Right lobe of liver (tissue), 6 donors: ENCODE measurements at places on chromosomes 2 and 18.

DNA sequence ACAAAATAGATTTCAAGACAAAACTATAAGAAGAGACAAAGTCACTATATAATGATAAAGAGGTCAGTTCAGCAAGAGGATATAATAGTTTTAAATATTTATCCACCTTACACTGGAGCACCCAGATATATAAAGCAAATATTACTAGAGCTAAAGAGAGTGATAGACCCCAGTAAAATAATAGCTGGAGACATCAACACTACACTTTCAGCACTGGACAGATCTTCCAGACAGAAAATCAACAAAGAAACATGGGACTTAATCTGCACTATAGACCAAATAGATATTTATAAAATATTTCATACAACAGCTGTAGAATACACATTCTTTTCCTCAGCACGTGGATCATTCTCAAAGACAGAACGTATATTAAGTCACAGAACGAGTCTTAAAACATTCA lies 86.6 kb downstream of the ATP8B1 start:
- no peak for DNase-seq
- H3K27me3 ChIP-seq: no peaks in the 10 kb centered on the region
- H3K4me3 ChIP-seq: no peak overlapping the region

DNA sequence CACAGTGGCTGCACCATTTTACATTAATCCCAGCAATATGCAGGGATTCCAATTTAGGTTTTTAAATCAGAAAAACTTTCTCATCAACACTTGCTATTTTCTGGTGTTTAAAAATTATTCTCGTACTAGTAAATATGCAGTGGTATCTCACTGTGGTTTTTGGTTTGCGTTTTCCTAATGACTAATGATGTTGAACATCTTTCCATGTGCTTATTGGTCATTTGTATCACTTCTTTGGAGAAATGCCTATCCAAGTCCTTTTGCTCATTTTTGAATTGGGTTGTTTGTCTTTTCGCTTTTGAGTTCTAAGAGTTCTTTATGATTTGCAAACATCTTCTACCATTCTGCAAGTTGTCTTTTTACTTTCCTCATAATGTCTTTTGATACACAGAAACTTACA lies 62.1 kb upstream of the TCF7L1 start:
- H3K27ac ChIP-seq: no peak overlapping the region
- H3K4me1 ChIP-seq: no peaks in the 10 kb centered on the region
- no peaks in the 10 kb centered on the region for H3K27me3 ChIP-seq
- no peak overlapping the region for H3K4me3 ChIP-seq

GRCh38 chr18:46809145-46809544 lies 52.3 kb upstream of the ST8SIA5 start:
- no peak overlapping the region for H3K27ac ChIP-seq
- DNase-seq: no peak
- H3K36me3 ChIP-seq: no peaks in the 10 kb centered on the region
- no peaks in the 10 kb centered on the region for H3K4me1 ChIP-seq
- no peak overlapping the region for H3K4me3 ChIP-seq
- no peaks in the 10 kb centered on the region for H3K27me3 ChIP-seq

- H3K4me1 ChIP-seq: no peaks in the 10 kb centered on the region
- no peak overlapping the region for H3K4me3 ChIP-seq
- H3K27ac ChIP-seq: no peak overlapping the region
These were observed 23.4 kb downstream of the MYO7B start for GRCh38 chr2:127558911-127559310.

DNA sequence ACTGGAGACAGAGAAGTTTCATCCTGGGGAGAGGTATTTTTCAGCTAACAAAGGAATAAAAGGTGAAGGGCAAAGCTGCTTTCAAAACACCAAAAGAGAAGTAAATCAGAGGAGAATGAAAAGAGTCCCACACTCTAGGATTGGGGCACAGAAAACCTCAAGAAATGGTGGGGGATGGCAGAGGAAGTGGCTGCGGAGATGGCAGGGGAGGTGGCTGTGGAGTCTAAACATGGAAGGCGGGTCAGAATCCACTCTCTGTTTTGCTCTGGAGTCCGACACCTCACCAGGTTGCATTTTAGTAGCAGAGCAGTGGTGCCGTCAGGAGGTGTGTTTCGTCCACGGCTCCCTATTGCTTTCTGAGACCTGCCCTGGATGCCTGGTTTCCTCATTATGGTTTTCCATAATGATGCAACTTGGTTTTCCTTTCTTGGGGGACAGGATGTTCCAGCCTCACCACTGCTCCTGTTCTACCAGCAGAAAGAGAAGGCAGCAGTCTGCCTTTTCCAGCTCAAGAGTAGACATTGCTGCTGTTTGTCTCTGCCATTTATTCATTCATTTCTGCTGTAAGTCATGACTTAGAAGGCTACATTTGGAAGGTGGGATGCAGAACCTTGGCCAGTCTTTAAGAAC lies 188.7 kb downstream of the ANKRD44 start:
- no peak for DNase-seq
- H3K36me3 ChIP-seq: no peaks in the 10 kb centered on the region
- H3K4me3 ChIP-seq: no peak overlapping the region
- H3K27me3 ChIP-seq: no peaks in the 10 kb centered on the region
- H3K4me1 ChIP-seq: no peaks in the 10 kb centered on the region
- no peak overlapping the region for H3K27ac ChIP-seq

DNA sequence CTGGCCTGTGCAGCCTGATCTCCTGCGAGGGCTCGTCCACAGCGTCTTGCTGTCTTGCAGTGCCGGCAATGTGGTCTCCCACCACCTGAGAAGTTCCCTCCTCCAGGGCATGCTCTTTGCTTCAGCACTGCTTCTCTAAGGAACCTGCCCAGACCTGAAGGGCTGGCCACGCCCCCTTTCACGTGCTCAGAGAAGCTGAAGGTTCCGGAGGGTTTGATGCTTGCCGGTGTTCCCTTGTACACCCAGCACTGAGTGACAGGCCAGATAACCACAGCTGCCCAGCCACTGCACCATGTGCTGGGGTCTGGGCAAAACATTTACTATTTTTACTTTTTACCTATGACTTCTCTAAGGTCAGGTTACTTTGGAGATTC lies 1.7 kb upstream of the POLR2D start:
- H3K27me3 ChIP-seq: no peaks in the 10 kb centered on the region
- peaks cover 9% of the 10 kb centered on the region for H3K36me3 ChIP-seq
- H3K4me1 ChIP-seq: no peaks in the 10 kb centered on the region
- peak; percentile 55 for DNase-seq
- H3K4me3 ChIP-seq: no peak overlapping the region
- H3K27ac ChIP-seq: no peak overlapping the region

GRCh38 chr2:216563646-216564045 lies 65.0 kb downstream of the RPL37A start:
- DNase-seq: no peak
- no peaks in the 10 kb centered on the region for H3K36me3 ChIP-seq
- no peaks in the 10 kb centered on the region for H3K4me1 ChIP-seq
- no peak overlapping the region for H3K4me3 ChIP-seq
- H3K27ac ChIP-seq: no peak overlapping the region
- H3K27me3 ChIP-seq: no peaks in the 10 kb centered on the region

DNA sequence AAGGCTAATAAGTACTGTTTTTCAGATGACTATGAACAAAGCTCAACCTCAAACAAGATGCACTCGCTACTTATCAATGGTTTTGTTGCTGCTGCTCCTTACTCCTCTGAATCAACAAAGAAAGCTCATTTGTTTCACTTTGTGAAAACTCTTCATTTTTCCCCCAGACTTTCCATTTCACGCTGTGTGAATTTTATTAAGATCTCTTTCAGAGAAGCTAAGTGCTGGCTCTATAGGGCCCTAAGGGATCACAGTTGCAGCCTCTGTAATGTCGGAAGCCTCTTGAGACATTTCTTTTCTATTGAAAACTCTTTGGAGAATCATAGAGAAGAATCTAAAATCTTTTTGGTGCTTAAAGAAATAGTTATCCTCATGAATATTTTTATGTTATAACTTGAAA lies 209.8 kb downstream of the CD226 start:
- no peak overlapping the region for H3K27ac ChIP-seq
- DNase-seq: no peak
- H3K27me3 ChIP-seq: no peaks in the 10 kb centered on the region
- H3K4me1 ChIP-seq: no peaks in the 10 kb centered on the region

- peaks cover 9% of the 10 kb centered on the region for H3K36me3 ChIP-seq
- no peak overlapping the region for H3K27ac ChIP-seq
- no peak for DNase-seq
- H3K4me3 ChIP-seq: no peak overlapping the region
- no peaks in the 10 kb centered on the region for H3K4me1 ChIP-seq
These were observed 29.2 kb downstream of the ZCCHC2 start for GRCh38 chr18:62551972-62552513.

DNA sequence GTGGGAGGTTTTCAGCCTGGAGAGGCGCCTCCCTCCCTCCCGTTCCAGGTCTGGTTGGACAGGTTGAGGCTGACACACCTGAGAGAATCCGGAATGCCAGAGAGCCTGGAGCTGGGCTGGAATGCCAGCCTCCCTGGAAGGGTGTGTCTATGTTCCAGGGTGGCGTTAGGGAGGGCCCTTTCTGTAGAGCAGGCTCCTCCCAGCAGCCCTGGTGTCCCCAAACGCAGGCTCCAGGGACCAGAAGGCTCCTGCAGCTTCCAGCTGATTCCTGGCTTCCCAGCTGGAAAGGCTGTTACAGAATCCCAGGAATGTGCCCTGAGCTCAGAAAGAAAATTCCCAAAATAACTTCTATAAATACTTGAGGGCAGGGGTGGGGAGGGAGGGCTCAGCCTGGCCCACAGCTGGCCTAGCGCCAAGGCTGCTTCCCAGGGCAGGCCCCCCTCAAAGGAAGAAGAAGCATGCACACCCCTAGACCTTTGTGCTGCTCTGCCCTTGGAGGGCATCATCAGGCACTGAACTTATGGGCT lies 85.4 kb downstream of the STPG4 start:
- H3K36me3 ChIP-seq: no peaks in the 10 kb centered on the region
- H3K4me1 ChIP-seq: peaks cover 5% of the 10 kb centered on the region
- H3K27ac ChIP-seq: peak overlapping the region; percentile 63
- DNase-seq: no peak
- no peaks in the 10 kb centered on the region for H3K27me3 ChIP-seq

DNA sequence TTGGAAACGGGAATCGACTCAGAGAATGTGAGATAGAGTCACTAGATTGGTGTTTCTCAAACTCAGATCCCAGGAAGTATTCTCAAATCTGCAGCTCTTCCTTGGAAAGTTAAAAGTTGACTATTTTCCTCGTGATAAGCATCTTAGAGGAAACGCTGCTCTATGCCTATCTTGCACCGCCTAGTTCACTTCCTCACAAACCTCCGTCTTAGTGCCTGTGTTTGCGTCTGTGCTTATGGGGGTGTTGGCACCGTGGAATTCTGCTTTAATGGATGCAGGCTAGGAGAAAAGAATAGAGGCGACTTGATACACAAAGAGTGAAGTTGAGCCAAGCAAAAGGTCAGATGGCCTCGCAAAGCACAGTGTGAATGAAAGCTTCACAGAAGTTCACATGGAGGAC lies 255.3 kb upstream of the ID2 start:
- no peak overlapping the region for H3K4me3 ChIP-seq
- H3K36me3 ChIP-seq: no peaks in the 10 kb centered on the region
- no peaks in the 10 kb centered on the region for H3K27me3 ChIP-seq
- no peak for DNase-seq
- H3K4me1 ChIP-seq: peaks cover 4% of the 10 kb centered on the region

DNA sequence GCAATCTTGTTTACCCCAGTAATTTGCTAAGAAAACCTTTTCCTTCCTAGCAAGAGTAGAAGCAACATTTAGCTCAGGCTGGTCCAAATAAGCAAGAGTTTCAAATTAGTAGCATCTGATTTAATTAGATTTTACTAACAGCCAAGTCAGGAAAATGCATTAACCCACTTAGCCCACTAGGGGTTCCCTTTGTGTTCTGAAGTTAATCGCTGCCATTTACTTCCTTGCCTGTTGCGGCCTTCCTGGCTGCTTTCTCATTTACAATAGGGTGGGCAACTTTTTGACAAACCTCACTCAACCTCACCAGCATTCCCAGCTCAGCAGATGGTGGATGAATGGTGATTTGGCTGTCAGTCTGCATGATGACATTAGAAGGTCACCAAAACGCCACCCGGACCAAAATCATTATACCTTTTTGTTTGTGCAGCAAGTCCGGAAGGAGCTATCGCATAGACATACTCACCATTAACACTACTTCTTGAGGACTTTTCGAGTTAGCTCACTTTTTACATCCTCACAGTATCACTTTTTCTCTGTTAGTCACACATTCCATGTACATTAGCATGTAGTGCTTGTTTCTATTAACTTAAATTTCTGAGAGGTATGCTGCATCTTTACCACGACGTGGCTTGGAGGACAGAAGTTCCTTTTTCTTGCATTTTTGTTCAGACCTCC lies 101.5 kb upstream of the SETBP1 start:
- H3K27me3 ChIP-seq: no peaks in the 10 kb centered on the region
- H3K27ac ChIP-seq: no peak overlapping the region
- H3K36me3 ChIP-seq: no peaks in the 10 kb centered on the region
- H3K4me1 ChIP-seq: no peaks in the 10 kb centered on the region
- DNase-seq: no peak
- H3K4me3 ChIP-seq: no peak overlapping the region

DNA sequence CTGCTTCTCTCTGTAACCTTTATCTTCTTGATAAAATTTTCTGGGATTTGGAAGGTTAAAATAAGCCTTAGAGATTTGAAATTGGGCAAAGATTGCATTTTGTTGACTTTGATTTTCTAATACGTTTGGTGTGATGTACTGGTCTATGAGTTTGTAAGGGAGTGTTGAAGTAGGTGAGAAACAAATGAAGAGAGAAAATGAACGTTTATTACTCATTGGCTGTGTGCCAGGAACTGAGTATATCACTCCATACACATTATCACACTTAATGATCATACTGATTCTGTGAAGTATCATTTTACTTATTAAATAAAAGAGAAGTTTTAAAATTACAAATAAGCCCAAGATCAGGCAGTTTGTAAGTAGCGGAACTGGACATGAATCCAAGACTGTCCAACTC lies 795.1 kb upstream of the ZEB2 start:
- H3K4me1 ChIP-seq: no peaks in the 10 kb centered on the region
- H3K27ac ChIP-seq: no peak overlapping the region

GRCh38 chr18:48776641-48777025 lies 174.1 kb downstream of the SMAD7 start:
- H3K27me3 ChIP-seq: no peaks in the 10 kb centered on the region
- H3K4me3 ChIP-seq: no peak overlapping the region
- no peak for DNase-seq
- no peak overlapping the region for H3K27ac ChIP-seq

DNA sequence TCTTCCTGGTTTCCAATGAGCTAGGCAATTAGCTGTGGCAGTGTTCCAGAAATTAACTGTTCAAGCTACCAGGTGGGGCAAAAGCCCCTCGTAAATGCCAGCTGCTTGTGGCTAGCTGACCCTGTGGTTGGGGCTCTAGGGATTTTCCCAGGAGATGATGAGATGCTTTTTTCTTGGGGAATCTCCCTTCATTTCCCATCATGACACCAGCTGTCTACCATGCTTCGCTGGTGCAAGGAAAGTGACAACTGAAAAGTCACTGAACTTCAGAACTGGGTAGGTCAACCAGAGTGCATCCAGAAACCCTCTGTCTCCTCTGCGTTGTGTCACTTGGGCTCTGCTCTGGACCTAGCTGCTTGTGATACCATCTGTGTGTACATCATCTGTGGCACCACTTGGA lies 386.5 kb upstream of the DCC start:
- H3K4me3 ChIP-seq: no peak overlapping the region
- no peaks in the 10 kb centered on the region for H3K27me3 ChIP-seq
- DNase-seq: no peak
- no peaks in the 10 kb centered on the region for H3K36me3 ChIP-seq
- H3K27ac ChIP-seq: no peak overlapping the region
